ENCODE measurements at places on chromosomes 5 and 9. TPM values are rescaled to one million over a fixed set of nuclear protein-coding genes. Genes with fewer than 3 reads are reported as not detected.

DNA sequence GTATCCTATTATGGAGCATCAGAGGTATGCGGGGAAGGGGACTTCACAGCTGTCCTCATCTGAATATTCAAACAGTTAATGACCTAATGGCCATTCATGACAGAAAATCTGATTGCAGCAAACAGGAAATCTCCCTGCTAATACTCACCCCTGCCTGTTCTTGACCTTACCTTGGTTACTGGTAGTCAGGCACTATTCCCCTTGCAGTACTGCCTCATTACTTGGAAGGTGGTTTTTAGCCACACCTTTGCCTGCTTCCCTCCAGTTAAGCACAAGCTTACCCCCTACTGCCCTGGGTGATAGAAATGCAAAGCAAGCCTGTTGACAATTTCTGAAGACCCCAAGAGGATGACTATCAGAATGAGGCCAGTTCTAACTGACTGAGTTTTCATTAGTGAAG lies 332.4 kb downstream of the NTRK2 start:
- no peak for DNase-seq

DNA sequence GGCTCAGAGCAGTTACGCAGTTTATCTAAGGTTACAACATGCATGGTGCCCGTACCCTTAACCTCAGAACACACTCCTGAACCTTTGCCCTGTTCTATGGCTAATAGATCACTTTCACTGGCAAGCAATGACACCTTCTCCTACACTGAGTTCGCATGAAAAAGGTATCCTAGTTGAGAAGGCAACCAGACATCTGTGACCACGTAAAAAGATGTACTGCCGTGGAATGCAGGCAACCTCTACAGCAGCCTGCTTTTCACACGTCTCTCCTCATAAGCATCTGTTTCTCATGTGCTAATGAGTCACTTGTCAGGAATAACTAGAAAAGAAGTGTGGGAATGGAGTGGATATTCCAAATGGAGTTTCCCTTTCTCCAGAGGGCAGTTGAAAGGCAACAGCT lies 71.4 kb downstream of the FBXO38 start:
- DNase-seq: no peak

- no peak for DNase-seq
Observed at GRCh38 chr5:2383698-2384065, 367.8 kb downstream of the IRX2 start.

DNA sequence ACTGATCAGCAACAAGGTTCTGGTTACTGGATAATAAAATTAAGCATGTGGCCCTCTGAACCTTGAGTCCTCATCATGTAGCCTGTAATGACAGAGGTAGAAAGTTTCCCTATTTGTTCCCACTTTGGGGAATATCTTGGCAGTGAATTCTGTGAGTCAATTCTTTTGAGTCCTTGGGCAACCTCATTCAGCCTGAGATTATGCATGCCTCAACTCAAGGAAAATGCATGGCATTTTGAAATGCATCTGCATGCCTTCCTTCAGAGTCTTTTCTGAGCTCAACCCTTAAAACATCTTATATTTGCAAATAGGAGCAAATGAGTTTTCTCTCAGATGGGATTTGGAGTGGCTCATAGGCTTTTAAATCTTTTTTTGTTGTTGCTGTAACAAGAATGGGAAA lies 218.1 kb upstream of the CD180 start:
- DNase-seq: no peak

DNA sequence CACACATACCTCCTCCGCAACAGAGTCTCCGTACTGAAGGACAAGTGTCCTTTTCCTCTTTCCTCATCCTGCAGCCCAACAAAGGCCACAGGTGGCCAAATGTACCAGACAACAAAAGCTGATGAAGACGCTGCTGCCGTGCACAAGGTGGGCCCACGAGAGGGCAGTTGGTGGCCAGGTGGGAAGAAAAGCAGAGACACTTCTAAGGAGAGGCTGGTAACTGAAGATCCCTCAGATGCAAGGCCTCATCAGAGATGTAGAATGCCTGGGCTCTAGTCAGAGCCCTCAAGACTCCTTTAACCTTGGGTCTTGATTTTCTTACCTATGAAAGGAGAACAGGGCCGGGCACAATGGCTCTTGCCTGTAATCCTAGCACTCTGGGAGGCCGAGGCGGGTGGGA lies 75.7 kb downstream of the NRG2 start:
- DNase-seq: no peak

- DNase-seq: no peak
Observed at GRCh38 chr9:93091453-93092081, 4.5 kb upstream of the CARD19 start.

GRCh38 chr5:135353952-135354721 lies 44.9 kb downstream of the MACROH2A1 start:
- no peak for DNase-seq

DNA sequence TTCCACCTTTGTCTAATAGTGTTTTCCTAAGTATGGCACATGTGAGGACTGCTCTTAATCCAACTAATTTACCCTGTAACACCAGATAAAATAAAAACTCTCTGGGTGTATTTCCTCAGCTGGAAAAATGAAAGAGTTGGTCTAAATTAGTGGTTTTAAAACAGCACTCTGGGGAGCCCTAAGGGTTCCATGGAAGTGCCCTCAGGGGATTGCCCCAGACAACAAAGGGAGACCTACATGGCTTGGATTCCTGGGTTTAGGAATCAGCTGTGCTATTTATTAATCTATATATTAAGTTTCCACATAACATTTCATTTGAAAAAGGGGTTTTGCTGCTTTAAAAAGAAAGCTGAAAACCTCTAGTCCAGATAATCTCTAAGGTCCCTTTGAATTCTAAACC lies 20.2 kb downstream of the ADAMTS6 start:
- DNase-seq: no peak

The NADK2 gene
- total RNA-seq: 41.3 TPM

The SLC4A9 gene
- not detected for total RNA-seq

The THBS4 gene
- 29.5 TPM for total RNA-seq

The GLDC gene
- total RNA-seq: not detected

The ARSI gene
- 0.25 TPM for total RNA-seq

The TMEM252 gene
- not detected for total RNA-seq
